ENCODE measurements at places on chromosomes 11 and 22. TPM values are rescaled to one million over a fixed set of nuclear protein-coding genes. Genes with fewer than 3 reads are reported as not detected.

Gene ABCG4
- total RNA-seq, result not detected

Gene APOA5
- total RNA-seq, result not detected

Gene CHADL
- 25.5 TPM for total RNA-seq

Gene OR4D5
- total RNA-seq, result not detected

Gene MICAL3
- 94.2 TPM for total RNA-seq

Gene BIRC3
- 16.1 TPM for total RNA-seq

Gene C22orf15
- total RNA-seq, result not detected

Gene PRR33
- total RNA-seq, result not detected

Gene DDIAS
- total RNA-seq, result not detected

Gene ANGPTL5
- not detected for total RNA-seq

Gene KRTAP5-1
- total RNA-seq, result not detected

Gene CUL5
- 26.5 TPM for total RNA-seq

Gene CDK2AP2
- 32.9 TPM for total RNA-seq

Gene CREB3L1
- total RNA-seq, result 1.4 TPM

Gene PKDREJ
- 0.14 TPM for total RNA-seq

Gene C11orf86
- not detected for total RNA-seq

Gene TSPAN32
- total RNA-seq, result 1.1 TPM

Gene CCDC81
- total RNA-seq, result 1.8 TPM

Gene RASGRP2
- total RNA-seq, result 26.7 TPM

Gene TRIM51
- not detected for total RNA-seq

Gene CHRM1
- 0.16 TPM for total RNA-seq

Gene BTBD18
- not detected for total RNA-seq

Gene CEND1
- 2.2 TPM for total RNA-seq

Gene DCDC1
- 0.33 TPM for total RNA-seq

Gene ANO1
- total RNA-seq, result 17.4 TPM

Gene CARD18
- total RNA-seq, result not detected

Gene POU2AF2
- total RNA-seq, result not detected

Gene TPBGL
- not detected for total RNA-seq

Gene NEFH
- total RNA-seq, result 1.9 TPM

Gene ARHGEF17
- total RNA-seq, result 44.6 TPM

Gene SIK3
- total RNA-seq, result 35.3 TPM

Gene ZC3H12C
- 18.2 TPM for total RNA-seq

Gene RRP8
- 22.1 TPM for total RNA-seq

Gene NAALAD2
- total RNA-seq, result 3.9 TPM

Gene INTS4
- 26.3 TPM for total RNA-seq

Gene PRODH
- 3.6 TPM for total RNA-seq

Gene UCP2
- 25.5 TPM for total RNA-seq

Gene CBX7
- 140 TPM for total RNA-seq

Gene UBXN1
- total RNA-seq, result 298 TPM

Gene SLC22A8
- not detected for total RNA-seq

Gene YPEL1
- 8.7 TPM for total RNA-seq

Gene TYR
- total RNA-seq, result not detected

Gene AMPD3
- total RNA-seq, result 5.0 TPM

Gene ANKK1
- not detected for total RNA-seq

Data from sigmoid colon (tissue), 7 donors.